ENCODE measurements at places on chromosomes 16 and 17.
A peak's percentile ranks its signal among the peaks of the same experiment; 100 is the strongest.

GRCh38 chr16:30964574-30965226 is 7.1 kb downstream of the SETD1A start:
- DNase-seq: no peak

GRCh38 chr16:84700446-84701300 is 873 bp downstream of the USP10 start:
- peak; percentile 19 for DNase-seq

DNA sequence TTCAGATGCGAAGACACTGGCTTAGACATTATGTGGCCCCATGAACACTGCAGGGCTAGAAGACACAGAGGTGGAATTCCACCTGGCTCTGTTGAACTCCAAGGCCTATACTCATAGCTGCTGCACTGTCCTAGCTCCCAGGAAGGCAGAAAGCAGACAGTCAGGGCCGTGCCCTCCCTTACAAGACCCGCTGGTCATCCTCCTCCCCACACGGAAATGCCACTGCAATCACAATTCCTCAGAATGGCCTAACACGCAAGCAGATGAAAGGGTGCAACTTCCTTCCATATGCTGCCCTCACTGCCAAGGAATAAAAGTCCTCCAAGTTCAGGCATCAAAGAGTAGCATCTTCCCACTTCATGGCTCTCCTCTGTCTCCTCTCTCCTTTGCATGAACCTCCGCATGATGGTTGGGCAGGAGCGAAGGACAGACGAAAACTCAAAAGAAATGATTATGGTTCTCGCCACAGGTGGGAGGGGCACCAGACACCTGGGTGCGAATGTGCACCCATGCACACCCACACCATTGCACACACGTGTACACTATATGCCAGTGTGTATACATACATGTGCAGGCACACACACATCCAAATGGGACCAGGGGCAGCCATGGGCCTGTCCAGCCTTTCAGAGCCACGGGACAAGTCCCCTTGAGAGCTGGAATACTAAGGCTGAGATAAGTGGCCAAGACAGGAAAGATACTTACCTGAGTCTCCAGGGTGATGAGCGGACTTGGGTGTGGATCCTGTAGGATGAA is 113.3 kb downstream of the XYLT1 start:
- DNase-seq: no peak

DNA sequence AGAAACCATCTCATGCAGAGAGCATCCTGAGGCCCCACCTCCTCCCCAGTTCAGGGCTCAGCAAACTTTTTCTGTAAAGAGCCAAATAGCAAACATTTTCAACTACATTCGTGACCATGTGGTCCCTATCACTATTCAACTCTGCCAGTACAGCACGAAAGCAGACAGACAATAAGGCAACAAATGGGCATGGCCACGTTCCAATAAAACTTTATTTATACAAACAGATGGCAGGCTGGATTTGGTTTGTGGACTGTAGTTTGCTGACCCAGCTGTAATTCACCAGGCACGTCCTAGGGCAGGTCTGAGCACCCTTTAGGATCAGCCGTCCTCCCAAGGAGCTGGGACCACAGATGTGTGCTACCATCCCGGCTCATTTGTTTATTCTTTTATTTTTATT is 27.1 kb upstream of the GPRC5C start:
- no peak for DNase-seq

- DNase-seq: no peak
These were observed 374.8 kb downstream of the ZFHX3 start for GRCh38 chr16:72673118-72673517.

- DNase-seq: peak; percentile 56
These were observed 1.4 kb downstream of the ZNF668 start for GRCh38 chr16:31072540-31073141.

GRCh38 chr17:14886200-14886739 is 378.9 kb downstream of the PMP22 start:
- DNase-seq: no peak

DNA sequence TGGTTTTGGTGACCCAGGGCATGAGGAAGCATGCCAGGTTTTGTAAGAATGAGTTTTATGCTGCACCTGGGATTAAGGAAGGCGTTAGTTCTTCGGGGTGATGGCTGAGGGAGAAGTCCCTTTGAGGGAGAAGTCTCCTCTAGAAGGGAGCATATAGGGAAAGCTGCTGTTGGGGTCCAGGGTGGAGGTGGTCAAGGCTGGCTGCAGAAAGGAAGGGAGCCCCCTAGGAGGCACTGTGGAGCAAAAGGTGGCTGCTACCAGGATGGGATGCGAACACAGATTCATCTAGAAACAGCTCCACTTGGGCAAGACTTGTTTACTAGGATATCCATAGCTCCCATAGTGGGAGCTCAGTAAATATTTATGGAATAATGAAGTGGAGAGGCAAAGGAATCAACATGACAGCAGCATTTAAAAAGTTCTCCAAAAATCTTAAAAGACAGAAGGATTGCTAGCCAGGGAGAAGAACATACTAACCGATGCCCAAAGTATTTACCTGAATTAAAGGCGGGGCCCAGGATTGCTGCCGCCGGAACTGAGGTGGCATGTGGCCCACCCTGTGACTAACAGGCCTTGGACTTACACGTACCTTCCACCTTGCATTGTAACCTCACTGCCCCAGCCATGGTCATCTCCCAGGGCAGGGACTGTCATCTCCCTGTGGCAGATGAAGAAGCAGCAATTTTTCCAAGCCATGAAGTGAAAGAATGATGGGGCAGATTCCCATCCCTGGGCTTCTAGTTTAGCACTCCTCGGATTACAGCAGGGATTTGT is 7.1 kb upstream of the LPCAT2 start:
- no peak for DNase-seq

DNA sequence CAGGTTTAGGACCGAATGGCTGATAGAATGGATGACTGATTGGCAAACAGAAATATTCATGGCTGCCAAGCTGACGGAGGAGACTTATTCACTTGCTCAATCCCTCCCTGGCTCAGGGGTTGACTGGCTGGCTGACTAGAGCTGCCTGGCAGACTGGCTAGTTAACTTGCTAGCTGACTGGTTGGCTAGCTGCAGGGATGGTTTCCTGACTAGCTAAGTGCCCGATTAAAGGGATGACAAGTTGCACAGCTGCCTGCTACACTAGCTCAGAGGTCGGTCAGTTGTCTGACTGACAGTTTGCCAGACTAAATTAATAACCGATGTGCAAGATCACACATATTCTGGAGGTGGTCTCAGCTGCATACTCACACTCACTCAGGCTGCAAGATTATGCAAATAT is 1208.4 kb upstream of the CDH8 start:
- no peak for DNase-seq

GRCh38 chr16:85170590-85171003 is 58.3 kb upstream of the CIBAR2 start:
- no peak for DNase-seq

GRCh38 chr17:9811086-9811485 is 10.8 kb downstream of the GSG1L2 start:
- no peak for DNase-seq

DNA sequence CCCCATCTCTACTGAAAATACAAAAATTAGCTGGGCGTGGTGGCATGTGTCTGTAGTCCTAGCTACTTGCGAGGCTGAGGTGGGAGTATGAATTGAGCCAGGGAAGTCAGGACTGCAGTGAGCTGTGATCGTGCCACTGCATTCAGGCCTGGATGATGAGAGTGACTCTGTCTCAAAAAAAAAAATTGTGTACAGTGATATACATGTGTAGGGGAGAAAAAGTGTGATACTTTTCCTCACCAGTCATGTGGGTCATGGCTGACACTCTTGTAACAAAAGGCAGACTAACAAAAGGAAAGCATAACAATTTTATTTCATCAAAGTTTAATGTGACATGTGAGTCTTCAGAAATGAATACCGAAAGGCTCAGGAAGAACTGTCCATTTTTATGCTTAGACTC is 2.0 kb upstream of the ABCC12 start:
- DNase-seq: no peak

GRCh38 chr17:43479948-43480347 is 3.8 kb upstream of the DHX8 start:
- DNase-seq: no peak

GRCh38 chr16:85615852-85616606 is 2.9 kb downstream of the GSE1 start:
- peak; percentile 88 for DNase-seq

- no peak for DNase-seq
These were observed 8.4 kb downstream of the C1QBP start for GRCh38 chr17:5430413-5430999.

DNA sequence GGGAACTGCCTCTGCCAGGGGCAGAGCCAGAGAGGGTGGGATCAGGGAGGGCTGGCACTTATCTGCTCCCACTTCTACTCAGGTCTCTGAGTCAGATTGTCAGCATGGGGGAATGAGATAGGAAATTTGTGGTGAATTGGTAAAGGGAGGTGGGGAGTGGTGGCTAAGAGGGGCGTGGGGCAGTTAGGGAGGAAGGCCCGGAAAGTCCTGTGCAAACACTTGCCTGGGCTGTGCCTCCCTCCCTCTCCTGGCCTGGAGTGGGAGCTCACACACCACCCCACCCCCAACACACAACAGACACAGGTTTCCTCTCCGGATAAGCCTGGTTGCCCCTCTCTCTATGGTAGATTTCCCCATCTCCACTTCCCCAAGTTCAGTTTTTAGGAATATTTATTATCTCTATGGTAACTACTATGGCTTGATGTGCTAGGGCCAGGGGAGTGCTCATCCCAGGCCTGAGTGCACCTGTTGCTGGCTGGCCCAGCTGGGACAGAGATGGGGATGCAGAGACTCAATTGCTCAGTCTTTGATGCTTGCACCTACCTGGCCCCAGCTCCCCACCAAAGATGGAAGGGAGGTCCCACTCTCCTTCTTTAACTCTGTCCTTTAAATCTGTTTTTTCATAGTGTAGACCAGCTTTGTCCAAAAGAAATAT is 2.7 kb downstream of the SPNS2 start:
- no peak for DNase-seq

DNA sequence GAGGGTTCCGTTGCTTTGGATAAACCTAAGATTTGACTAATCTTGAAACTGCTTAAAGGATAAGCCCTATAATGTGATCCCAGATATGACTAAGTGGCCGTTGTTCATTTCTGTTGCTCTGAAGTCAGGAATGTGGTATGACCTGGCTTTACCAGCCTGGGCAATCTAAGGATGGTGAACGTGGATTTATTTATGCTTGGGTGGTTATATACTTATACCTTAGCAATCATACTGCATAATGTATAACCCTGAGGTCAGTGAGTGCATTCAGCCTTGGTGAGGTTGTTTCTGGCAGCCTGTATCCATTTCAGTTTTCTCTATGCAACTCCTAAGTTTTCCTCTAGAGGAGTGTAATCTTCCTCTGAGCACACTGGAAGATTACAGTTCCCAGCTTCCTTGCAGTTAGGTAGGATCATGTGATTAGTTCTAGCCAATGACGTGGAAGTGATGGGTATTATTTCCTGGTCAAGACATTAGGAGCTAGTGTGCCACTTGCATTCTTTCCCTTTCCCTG is 41.9 kb downstream of the FTO start:
- DNase-seq: peak; percentile 56

DNA sequence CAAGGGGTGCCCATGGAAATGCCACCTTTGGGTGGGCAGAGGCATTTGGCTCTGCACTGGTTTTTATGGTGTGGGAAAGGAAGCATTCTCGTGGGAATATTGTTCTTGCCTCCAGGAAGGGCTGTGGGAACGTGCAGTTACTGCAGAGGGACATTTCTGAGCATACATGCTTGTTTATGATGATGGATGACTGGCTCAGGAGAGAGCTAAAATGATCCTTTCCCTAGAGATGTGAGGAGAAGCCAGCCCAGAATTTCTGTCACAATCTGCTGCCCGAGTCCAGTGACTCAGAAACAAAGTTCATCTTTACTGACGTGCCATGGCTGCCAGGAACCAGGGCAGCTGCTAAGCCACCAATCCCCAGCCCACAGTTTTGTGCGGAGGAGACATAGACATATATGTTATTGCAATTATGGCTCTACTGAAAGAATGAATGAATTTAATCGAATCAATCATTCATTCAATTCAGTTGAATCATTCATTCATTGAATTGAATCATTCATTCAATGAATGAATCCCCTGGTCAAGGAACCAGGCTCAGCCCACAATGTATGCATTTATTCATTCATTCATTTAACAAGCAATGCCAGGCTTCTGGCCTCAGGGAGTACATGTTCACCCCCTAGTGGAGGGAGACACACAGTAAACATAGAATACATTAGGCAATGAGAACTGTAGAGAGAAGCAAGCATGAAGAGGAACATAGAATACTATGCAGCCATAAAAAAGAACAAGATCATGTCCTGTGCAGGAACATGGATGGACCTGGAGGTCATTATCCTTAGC is 414.4 kb upstream of the HSBP1 start:
- DNase-seq: peak; percentile 78

GRCh38 chr17:75844530-75845057 is 390 bp upstream of the UNC13D start:
- DNase-seq: no peak

GRCh38 chr16:86337138-86337537 is 173.2 kb upstream of the FOXF1 start:
- DNase-seq: no peak

DNA sequence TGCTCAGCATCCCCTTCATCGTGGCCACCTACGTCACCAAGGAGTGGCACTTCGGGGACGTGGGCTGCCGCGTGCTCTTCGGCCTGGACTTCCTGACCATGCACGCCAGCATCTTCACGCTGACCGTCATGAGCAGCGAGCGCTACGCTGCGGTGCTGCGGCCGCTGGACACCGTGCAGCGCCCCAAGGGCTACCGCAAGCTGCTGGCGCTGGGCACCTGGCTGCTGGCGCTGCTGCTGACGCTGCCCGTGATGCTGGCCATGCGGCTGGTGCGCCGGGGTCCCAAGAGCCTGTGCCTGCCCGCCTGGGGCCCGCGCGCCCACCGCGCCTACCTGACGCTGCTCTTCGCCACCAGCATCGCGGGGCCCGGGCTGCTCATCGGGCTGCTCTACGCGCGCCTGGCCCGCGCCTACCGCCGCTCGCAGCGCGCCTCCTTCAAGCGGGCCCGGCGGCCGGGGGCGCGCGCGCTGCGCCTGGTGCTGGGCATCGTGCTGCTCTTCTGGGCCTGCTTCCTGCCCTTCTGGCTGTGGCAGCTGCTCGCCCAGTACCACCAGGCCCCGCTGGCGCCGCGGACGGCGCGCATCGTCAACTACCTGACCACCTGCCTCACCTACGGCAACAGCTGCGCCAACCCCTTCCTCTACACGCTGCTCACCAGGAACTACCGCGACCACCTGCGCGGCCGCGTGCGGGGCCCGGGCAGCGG is 3.2 kb downstream of the UTS2R start:
- DNase-seq: no peak

GRCh38 chr17:58556833-58557250 is 42.4 kb upstream of the MTMR4 start:
- DNase-seq: peak; percentile 15

DNA sequence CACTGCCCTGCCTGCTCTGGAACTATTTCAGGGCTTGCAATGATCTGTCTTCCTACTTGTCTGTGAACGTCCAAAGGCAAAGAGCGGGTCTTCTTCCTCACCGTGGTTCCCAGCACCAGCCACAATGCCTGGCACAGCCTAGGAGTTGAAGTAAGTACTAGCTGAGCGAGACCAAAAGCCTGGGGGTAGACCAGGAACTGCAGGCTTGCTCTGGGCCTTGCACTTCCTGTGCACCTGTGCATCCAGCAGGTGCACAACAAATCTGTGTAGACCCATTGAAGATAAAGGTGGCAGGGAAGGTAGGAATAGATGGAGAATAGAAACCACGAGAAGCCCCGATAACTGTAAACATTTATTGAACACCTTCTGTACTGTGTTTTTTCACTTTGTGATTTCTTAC is 4.6 kb downstream of the FAM171A2 start:
- DNase-seq: no peak

Data from fibroblast of skin of back (primary cell).